ENCODE measurements at places on chromosomes 5 and 9. TPM values are rescaled to one million over a fixed set of nuclear protein-coding genes. Genes with fewer than 3 reads are reported as not detected.
A peak's percentile ranks its signal among the peaks of the same experiment; 100 is the strongest.

DNA sequence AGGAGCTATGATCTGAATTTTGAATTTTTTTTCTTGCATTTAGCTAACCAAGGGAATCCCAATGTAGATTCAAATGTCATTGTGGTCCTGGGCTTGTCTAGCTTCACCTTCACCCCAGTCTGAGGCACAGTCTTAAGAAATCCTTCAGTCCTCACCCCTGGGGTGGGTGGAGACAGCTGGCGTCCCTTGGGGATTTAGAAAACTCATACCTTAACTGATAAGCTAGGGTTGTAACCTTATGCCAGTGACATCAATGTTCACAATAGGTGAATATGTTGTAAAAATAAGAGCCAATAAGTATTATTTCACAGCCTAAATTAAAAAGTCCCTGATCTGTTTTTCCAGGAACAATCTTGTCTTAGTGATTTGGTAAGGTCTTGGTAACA is 4.6 kb downstream of the ISOC1 start:
- no peak for DNase-seq

DNA sequence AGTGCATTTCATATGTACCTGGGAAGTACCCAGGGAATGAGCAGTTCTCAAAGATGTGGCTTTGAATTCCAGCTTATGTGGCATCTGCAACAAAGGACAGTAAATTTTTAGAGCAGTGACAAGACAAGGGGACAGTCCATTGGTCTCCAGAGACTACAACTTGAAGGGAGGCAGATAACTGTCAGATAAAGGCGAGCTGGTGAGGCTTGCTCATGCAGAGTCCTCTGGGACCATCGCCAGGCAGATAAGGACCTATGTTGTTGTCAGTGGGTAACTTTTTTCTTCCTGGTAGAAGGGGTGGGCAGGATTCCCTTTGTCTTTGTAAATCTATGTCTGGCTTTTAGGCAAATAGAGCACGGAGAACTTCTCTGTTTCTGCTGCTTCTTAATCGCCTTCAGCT is 120.2 kb downstream of the ICE1 start:
- DNase-seq: no peak

- DNase-seq: no peak
Measured at GRCh38 chr5:761854-762710, 22.4 kb downstream of the ZDHHC11B start.

Gene CCNB1
- polyA plus RNA-seq: 136 TPM

DNA sequence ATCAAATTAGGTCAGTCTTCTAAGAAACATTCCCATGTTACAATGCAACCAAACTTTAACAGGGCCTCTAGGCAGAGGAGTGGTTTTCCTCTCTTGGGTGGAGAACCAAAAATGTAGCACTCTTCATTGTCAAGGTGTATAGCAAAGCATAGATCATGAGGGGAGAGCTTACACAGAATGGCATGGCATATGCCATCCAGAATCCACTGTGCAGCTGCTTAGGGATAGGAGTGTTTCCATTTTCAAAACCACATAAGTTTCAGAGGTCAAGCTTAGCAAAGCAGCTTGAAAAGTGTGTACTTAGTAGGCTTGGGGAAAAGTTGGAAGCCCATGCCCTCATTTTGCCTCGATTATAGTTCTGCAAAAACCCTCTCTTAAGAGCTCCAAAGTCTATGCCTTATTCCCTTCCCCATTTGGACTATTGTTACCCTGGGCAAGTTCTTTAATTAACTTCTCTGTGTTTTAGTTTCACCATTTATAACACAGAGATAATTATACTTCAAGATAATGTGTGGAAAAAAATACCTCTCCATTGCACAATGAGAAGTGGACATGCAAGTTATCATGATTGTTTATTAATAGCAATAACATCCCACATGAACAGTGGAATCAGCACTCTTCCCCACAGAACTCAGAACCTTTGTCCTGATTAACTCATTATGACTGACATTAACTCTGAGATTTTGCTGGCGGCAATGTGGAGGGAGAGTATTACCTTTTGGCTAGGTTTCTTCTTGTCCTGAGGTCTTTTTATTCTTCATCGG is 398.9 kb upstream of the WWC1 start:
- no peak for DNase-seq

DNA sequence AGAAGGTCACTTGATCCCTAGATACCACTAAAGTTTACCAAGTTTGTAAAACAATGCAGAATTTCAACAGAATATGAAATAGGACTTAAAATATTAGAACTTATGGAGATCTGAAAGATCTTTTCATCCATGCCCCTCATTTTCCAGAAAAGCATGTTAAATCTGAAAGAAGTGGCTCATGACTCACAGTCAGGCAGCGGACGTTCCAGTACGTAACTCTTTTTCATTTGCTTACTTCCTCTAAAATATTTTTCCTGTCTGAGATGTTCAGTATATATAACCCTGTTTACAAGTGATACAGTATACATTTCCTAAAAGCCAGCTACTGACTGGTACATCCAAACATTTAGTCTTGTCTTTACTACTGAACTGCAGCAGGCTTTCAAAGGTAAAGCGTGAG is 22.3 kb downstream of the FBXW2 start:
- DNase-seq: no peak

GRCh38 chr5:111135363-111135762 is 43.2 kb downstream of the WDR36 start:
- DNase-seq: no peak

DNA sequence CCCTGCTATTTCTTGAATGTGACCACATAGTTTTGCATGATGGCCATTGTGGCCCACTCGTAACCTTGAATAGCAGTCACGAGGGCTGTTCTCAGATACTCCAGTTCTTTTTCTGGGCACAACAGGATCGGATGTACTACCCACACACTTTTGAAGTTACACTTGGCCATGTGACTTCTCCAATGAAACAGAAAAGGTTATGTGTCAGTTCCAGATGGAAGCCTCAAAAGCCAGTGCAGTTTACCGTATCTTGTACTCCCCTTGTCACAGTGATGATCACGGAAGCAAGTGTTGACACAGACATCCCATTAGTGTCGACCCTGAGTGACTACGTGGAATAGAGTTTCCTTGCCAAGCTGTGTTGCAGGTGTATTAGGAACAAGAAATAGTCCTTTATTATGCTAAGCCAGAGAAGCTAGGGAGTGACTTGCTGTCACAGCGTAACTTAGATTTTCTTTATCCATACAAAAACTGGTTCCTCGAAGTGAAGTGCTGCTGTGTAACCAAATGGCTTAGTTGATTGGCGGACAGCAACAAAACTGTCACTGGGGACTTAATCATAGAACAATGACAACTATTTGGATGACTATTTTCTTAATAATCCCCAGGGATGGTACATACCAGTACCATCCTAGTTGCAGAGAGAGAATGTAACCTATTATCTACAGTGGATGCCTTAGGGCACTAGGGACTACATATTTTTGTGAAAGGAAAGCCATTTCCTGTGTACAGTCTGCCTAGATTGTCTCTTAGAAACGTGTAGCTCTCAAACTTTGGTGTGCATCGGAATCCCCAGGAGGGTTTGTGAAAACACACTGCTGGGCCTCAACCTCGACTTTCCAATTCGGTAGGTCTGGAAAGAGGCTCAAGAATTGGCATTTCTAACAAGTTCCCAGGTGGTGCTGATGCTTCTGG is 90.1 kb upstream of the DMRT1 start:
- peak; percentile 38 for DNase-seq

DNA sequence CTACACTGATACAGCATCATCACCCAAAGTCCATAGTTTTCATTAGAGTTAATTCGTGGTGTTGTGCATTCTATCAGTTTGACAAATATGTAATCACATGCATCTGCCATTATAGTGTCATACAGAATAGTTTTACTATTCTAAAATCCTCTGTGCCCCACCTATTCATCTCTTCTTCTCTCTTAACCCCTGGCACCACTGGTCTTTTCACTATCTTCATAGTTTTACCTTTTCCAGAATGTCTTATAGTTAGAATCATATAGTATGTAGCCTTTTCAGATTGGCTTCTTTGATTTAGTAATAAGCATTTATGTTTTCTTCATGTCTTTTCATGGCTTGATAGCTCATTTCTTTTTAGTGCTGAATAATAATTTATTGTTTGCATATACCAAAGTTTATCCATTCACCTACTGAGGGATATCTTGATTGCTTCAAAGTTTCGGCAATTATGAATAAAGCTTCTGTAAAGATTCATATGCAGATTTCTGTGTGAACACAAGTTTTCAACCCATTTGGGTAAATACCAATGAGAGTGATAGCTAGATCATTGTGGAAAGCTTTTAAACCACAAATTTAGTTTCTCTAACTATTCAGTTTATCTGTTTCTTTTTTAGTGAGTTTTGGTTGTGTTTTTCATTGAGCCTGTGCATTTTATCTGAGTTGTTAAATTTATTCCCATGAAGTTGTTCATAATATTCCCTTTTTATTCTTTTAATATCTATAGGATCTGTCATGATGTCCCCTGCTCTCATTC is 84.9 kb downstream of the RALGPS1 start:
- DNase-seq: no peak

GRCh38 chr9:127106466-127106855 is 16.0 kb downstream of the ANGPTL2 start:
- DNase-seq: no peak

Gene CEL
- polyA plus RNA-seq: 4.7 TPM

Data from left kidney (tissue), 8 donors.